Hematopoietic multipotent progenitor cell treated with erythropoietin and hydrocortisone succinate and interleukin-3 and kit ligand, for 8 days (in vitro differentiated cells): ENCODE measurements at places on chromosomes 12 and 14.
A peak's percentile ranks its signal among the peaks of the same experiment; 100 is the strongest.

DNA sequence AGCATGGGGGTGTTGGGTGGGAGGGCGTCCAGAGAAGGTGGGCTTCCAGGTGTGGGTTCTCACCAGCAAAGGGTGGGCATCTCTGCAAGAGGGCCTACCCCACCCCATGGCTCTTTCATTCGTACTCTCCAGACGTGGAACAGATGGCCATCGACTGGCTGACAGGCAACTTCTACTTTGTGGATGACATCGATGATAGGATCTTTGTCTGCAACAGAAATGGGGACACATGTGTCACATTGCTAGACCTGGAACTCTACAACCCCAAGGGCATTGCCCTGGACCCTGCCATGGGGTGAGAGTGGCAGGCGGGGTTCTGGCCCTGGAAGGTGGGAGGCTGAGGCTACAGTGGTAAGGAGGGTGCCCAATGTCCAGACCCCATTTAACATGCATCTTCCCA lies 6.7 kb upstream of the LRP1-AS start:
- no peak for DNase-seq

- peak; percentile 69 for DNase-seq
Measured at GRCh38 chr12:106136263-106136662, 2.5 kb downstream of the NUAK1 start.

GRCh38 chr12:14921218-14921617 lies 17.1 kb downstream of the ERP27 start:
- DNase-seq, result no peak

GRCh38 chr12:39587225-39587624 lies 32.4 kb downstream of the ABCD2 start:
- DNase-seq, result no peak

DNA sequence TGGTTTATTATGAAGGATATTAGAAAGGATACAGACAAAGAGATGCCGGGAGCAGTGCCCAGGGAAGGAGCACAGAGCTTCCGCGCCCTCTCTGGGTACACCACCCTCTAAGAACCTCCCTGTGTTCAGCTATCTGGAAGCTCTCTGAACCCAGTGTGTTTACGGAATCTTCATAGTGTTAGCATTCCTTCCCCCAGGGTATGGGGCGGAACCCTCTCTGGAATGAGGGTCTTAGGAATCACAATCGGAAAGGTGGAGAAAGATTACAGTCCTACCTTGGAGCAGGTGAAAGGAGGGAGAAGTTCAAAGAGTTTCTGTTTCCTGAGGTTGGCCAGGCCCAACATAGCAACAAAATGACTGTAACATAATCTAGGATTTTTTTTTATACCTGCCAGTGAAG lies 6.8 kb upstream of the NUDT4 start:
- DNase-seq, result no peak

GRCh38 chr14:35689000-35689460 lies 120.1 kb downstream of the RALGAPA1 start:
- DNase-seq, result no peak

DNA sequence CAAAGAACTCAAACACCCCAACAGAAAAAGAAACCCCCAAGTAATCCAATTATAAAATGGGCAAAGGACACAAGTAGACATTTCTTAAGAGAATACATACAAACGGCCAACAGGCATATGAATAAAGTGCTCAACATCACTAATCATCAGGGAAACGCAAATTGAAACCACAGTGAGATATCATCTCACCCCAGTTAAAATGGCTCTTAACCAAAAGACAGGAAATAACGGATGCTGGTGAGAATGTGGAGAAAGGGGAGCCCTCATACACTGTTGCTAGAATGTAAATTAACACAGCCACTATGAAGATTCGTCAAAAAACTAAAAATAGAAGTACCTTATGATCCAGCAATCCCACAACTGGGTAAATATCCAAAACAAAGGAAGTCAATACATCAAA lies 52.4 kb downstream of the CLMN start:
- DNase-seq, result no peak

DNA sequence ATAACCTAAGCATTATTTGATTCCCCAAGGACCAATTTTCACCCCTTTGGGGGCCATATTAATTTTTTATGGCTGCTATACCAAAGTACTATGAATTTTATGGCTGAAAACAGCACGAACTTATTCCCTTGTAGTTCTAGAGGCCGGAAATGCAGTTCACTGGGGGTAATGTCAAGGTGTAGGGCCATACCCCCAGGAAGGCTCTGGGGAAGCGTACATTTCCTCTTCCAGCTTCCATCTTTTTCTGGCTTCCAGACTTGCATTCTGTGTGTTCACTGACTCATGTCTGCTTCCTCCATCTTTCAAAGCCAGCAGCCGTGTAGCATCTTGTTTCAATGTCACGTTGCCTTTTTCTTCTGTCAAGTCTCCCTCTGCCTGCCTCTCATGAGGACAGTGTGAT lies 133.5 kb downstream of the BICD1 start:
- no peak for DNase-seq

GRCh38 chr12:29273178-29273843 lies 107.7 kb downstream of the ERGIC2 start:
- DNase-seq, result no peak

- DNase-seq, result no peak
Measured at GRCh38 chr14:70696026-70696425, 54.3 kb downstream of the TTC9 start.

- DNase-seq, result peak; percentile 66
Measured at GRCh38 chr12:89733579-89734201, 25.1 kb upstream of the ATP2B1 start.

DNA sequence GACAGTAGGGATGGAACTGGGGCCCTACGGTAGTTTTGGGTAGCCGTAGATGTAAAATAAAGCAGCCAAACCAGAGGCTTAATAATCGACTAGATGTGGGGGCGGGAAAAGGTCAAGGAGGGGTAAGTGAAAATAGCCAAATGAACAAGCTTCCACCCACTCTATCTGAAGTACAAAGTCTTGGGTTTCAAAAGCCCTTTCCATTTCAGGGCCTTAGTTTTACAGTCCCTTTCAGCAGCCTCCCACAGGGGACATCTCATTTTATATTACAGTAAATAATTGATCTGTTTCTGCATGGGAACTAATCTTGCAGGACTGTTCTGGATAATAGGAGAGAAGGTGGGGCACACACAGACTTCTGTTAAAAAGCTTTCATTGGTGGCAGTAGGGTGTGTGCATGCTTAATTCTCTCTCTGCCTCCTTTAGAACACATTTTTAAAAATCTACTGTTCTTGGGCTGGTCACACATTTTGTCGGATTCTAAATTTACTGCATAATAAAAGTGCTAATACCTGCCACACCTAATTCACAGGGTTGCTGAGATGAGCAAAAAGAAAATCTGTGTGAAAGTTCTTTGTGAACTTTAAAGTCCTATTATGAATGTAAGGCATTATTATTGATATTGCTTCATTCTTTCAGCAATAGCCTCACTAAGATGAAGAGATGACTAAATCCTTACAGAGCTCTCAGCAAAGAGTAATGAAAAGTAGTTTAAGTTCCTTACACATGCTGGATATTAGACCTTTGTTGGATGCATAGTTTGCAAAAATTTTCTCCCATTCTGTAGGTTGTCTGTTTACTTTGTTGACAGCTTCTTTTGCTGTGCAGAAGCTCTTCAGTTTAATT lies 104.6 kb downstream of the ITPR2 start:
- no peak for DNase-seq

DNA sequence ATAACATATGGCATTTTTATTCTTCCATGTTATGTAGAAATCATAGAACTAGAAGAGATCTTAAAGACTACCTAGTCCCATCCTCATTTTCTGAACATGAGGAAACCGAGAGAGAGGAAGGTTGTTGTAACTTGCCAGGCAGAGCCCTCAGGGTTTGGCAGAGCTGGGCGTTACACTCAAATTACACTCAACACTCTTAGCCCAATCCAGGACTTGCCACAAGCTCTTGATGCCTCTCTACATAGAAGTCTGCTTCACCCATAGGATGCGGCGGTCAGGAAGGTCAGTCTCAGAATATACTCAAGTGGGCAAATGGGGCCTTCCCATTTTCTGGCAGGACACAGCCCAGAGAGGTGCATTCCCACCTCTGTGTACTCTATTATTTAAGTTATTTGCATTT lies 208.1 kb downstream of the ZFP36L1 start:
- DNase-seq, result no peak

DNA sequence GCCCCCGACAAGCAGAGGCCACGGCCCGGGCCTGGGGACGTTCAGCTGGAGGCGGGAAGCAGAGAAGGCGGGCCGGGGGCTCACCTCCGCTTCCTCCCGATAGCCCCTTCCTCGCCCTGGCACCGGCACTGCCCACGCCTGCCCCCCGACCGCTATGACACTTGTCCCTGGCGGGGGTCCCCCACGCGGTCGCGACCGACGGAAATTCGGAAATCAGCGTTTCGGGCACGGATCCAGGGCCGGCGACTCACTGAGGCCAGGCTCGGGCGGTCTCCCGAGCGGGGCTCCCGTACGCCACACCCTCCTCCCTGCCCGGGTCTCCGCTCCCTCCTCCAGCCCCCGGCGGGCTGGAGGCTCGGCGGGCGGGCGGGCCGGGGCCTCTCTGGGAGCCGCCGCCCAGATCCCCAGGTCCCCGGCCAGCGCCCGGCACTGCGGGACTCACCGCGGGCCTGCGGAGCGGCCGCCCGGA lies 581 bp downstream of the PITPNM2 start:
- DNase-seq, result no peak

- DNase-seq, result no peak
Measured at GRCh38 chr12:29113101-29113500, 36.0 kb upstream of the FAR2 start.

- no peak for DNase-seq
Measured at GRCh38 chr14:77554816-77555599, 56.4 kb upstream of the ISM2 start.

GRCh38 chr14:95507174-95507573 lies 9.3 kb downstream of the SYNE3 start:
- peak; percentile 79 for DNase-seq

GRCh38 chr12:76329159-76329558 lies 19.1 kb downstream of the BBS10 start:
- no peak for DNase-seq

DNA sequence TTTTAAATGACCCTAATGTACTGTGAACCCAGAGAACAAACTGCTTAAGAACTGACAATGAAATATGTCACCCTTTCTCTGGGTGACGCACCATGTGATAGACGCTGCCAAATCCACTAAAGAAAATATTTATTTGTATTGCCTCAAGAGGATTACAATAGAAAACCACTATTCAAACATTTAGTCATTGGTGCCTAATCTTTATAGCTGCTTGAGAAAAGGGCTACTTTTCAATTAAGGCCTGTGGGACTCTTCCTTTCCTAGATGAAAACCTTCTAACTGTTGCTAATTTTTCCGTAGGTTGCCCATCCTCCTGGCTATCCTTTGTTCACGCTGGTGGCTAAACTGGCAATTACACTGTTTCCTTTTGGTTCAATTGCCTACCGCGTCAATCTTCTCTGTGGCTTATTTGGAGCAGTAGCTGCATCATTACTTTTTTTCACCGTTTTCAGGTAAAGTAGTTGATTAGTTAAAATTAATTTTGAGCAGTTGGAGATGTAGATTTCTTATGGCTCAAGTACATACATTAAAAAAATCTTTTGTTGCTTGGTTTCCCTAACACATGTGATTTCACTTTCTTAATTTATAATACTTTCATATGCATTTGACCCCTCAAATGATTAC lies 6.0 kb downstream of the TMEM260 start:
- DNase-seq, result no peak

DNA sequence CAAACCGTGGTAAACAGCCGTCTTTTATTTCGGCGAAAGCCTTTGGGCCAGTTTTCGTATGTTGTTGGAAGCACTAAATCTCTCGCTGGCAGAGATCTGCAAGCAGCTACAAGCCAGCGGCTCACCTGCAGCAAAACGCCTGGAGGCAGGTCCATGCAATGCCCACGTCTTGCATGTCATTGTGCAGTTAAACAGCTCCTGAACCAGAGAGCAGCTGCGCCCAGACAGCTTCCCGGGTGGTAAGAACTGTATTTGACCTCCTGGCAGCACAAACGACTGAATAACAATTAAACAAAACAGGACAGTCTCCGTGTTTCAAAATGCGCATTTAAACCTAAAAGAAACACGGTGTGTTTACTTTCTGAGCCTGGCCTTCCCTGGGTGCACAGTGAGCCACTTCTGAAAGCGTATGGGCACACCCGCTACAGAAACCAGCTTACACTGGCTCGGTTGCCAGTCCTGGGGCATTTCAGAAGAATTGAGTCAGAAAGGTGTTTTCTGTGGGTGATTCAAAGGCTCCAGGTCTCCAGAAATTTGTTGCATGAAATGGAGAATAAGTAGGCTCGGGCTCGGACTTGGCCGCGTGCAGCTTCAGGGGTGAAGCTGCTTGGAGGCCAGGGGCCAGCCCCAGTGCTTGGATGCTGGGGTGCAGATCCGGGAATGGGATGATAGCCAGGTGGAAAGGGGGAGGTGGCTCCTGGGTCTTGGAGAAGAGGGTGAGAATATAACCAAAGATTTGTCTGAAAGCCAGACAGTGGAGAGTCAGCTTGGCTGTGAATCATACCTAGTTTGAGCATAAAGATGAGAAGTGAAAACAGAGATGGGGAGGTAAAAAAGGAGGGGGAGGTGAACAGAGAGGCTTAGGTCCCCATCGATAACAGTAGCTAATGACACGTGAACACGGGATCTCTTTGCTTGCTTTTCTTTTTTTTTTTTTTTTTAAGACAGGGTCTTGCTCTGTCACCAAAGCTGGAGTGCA lies 24.9 kb upstream of the FZD10 start:
- DNase-seq, result no peak

- DNase-seq, result no peak
Measured at GRCh38 chr14:73263606-73264005, 26.3 kb downstream of the PAPLN start.

DNA sequence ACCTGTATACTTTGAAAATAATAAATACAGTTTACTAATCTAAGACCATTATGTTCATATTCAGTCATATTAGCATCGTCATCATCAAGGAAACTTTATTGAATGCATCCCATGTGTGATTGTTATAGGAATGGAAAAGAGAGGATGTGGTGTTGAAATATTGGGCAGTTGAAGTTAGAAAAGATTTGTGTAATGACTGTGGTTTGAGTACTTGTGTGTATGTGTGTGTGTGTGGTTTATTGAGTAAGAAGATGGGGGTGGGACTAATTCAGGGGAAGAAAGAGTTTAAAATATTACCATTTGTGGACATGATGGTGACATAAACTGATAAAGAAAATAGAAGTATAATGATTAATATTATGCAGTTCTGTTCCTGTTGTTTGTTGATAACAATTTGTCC lies 238.7 kb upstream of the SEL1L start:
- peak; percentile 5 for DNase-seq

- DNase-seq, result no peak
Measured at GRCh38 chr12:89333564-89334252, 18.6 kb downstream of the DUSP6 start.
